ENCODE measurements at places on chromosomes 4 and X.
A peak's percentile ranks its signal among the peaks of the same experiment; 100 is the strongest.

DNA sequence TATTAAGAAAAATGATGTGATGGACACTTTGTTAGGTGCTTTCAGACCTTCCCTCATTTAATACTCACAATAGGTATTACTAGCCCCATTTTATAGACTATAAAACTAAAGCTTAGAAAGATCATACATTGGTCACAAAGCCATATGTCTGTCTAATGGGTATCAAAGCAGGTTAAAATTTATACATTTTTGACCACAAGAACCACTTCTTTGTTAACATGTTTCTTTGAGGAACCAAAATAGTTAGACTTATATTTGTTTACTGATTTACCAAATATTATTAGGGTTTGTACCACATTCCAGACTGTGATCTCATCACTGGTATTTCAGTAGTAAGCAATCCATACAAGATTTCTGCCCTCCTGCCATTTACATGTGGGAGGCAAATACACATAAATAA, 363.3 kb downstream of the NAF1 start:
- DNase-seq: no peak

DNA sequence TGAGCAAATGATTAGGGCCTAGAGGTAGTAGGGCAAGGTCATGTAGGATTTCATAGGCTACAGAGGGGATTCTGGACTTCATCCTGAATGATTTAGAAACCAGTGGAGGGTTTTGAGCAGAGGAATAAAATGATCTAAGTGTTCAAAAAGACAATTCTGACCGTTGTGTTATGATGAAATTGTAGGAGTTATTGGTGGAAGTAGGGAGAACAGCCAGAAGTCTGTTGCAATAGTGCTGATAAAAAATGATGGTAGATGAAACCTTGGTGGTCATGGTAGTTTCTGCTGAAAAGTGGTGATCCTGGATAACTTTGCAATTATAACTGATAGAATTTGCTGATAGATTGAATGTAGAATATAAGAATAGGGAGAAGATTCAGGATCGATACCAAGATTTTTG, 60.2 kb downstream of the MID1IP1 start:
- DNase-seq: no peak

- DNase-seq: no peak
These were observed 166.8 kb downstream of the SHROOM3 start for GRCh38 chr4:76601791-76602190.

DNA sequence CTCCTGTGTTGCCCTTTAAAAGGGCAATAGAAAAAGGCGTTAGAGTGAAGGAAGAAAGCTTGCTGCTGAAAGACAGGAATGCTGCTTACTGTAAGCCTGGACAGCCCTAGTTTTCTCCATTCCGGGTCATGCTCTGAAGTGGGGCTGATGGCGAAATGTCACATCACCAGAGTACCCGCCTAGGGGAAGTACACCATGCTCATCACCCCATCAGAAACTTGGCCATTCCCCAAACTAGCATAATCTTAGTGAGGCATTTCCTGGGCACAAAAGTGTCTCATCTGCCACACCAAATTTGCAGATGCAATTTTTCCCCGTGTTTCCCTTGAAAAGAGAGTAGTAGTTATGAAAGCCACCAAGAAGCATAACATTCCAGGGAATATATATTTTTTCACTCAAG, 47.8 kb upstream of the CAMK2D start:
- peak; percentile 28 for DNase-seq

DNA sequence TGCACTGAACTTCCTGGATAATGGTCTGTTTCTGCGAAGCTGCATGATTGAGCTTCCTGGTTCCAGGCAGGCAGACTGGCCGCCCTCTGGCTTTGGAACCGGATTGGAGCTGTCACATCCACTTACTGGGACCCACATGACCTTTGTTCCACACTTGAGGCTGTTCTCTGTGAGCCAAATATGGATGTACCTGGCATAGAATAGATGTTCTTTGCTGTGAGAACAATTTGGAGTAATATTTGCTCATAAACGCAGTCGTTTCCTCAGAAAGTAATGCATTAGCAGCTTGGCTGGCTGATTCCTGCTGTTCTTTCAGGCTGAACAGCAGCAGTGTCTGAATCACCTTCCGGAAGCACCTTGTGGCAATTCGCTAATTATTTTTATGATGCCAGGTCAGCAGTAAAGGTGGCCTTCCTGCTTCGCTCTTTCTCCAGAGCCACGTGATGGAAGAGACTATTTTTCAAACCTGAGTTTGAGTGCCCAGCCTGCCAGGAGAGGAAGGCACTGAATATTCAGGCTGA, 78.1 kb upstream of the BOD1L1 start:
- peak; percentile 77 for DNase-seq

- DNase-seq: no peak
These were observed 249.7 kb downstream of the NR3C2 start for GRCh38 chr4:148192526-148192925.

GRCh38 chr4:183030309-183030708, 68.7 kb upstream of the WWC2 start:
- no peak for DNase-seq
